HuH-7 (cell line): ENCODE measurements at places on chromosomes 11 and 22.
A peak's percentile ranks its signal among the peaks of the same experiment; 100 is the strongest.

GRCh38 chr11:57321388-57322255 is 3.1 kb downstream of the TNKS1BP1 start:
- no peak for DNase-seq

DNA sequence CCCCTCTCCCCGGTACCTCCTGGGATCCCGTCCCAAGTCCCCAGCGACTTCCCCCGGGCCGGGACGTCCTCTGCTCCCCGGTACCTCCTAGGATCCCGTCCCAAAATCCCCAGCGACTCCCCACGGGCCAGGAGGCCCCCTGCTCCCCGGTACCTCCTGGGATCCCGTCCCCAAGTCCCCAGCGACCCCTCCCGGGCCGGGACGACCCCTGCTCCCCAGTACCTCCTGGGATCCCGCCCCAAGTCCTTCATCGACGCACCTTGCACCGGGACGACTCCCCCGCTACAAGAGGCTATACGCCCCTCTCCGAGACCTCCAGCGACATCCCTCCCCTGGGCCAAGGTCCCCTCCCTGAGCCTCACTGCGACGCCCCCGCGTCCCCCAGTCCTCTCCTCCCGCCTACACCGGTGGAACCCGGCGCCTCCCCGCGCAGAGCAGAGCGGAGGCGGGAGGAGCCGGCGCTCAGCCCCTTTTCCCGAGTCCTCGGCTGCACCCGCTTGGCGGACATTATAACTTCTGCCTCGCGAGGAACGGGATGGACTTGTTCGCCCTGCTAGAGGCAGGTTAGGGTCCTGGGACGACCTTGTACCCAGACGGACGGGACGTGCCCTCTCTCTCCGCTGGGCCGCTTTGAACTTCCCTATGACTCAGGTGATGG is 912 bp downstream of the KREMEN1 start:
- DNase-seq = peak; percentile 69

DNA sequence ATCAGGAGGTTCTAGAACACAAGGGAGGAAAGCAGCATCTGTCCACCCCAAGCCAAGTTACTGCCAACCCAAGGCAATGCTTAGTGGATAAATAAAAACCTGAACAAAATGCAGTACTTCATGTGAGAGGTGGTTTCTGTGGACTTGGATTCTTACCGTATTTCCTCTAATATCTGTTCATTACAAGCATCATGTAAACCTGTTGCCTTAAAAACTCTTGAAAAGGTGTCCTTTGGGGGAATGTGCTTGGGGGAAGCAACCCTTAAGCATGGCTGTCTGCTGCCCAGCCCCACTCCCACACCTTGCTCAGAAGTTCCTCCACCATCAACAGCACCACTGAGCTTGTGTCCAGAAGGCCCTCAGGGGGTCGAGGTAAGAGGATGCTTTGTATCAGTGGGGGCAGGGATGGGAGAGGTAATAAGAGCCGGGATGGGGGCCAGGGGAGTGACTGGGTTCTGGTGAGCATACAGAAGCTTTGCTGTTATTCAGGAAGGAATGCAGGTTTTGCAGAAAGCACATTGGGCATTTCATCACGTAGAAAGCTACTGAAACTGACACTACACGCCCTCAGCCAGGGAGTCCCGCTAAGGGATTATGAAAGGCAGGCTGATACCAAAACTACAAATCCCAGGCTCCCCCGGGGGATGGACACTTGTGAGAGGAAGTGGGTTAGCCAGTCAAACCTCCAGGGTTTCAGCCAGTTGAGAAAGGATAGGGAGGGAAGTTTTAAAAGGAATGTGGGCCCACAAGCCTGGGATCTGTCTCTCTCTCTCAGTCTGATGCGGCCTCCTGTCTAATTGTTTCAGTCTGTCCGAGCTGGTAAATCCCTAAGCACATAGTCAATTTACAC is 52.0 kb downstream of the KCNJ1 start:
- no peak for DNase-seq

DNA sequence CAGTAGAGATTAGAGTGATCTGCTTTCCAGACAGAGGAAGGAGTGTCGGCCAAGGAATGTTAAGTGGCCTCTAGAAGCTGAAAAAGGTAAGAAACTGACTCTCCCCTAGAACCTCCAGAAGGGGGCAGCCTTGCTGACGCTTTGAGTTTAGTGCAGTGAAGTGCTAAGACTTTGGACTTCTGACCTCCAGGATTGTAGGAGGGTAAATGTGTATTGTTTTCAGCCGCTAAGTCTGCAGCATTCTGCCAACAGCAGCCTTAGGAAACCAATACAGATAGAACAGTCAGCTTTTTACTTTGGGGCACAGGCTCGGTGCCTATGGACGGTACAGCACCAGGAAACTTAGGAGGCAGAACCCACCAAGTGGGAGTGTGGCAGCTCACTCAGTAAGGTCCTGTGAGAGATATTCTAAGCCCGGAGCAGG is 3.6 kb upstream of the TBC1D22A start:
- peak; percentile 85 for DNase-seq

- DNase-seq = no peak
Measured at GRCh38 chr22:43625242-43625641, 186.9 kb downstream of the EFCAB6 start.

DNA sequence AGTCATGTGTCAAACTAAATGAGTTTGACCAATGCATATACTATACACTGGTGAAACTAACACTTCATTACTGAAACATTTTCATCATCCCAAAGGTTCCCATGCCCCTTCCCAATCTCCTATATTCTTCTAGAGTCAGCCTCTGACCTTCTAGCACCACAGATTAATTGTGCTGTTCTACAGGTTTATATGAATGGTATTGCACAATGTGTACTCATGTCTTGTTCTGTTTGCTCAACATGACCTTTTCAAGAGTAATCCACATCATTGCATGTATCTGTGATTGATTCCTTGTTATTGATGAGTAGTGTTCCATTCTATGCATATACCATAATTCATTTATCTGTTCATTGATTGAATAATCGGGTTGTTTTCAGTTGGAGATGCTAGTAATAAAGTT is 7.5 kb upstream of the OR8G1 start:
- DNase-seq = peak; percentile 15

- no peak for DNase-seq
Measured at GRCh38 chr11:15747671-15748070, 608.7 kb downstream of the SOX6 start.

GRCh38 chr11:117299351-117300282 is 8.5 kb downstream of the BACE1-AS start:
- peak; percentile 78 for DNase-seq

GRCh38 chr11:71383461-71383860 is 64.7 kb downstream of the DHCR7 start:
- no peak for DNase-seq
